ENCODE measurements at places on chromosomes 1 and 21. TPM values are rescaled to one million over a fixed set of nuclear protein-coding genes. Genes with fewer than 3 reads are reported as not detected.

The SYTL1 gene
- total RNA-seq: 119 TPM

The C1QA gene
- not detected for total RNA-seq

The ZNF678 gene
- total RNA-seq: 19.6 TPM

The TNNI3K gene
- 0.90 TPM for total RNA-seq

The SFN gene
- total RNA-seq: 0.47 TPM

The CLCA1 gene
- not detected for total RNA-seq

The CHAF1B gene
- total RNA-seq: 2.3 TPM

The OR10Z1 gene
- total RNA-seq: not detected

The DNALI1 gene
- total RNA-seq: not detected

The SPEN gene
- 26.8 TPM for total RNA-seq

The TMEM51 gene
- not detected for total RNA-seq

The C1orf226 gene
- not detected for total RNA-seq

The DNASE2B gene
- total RNA-seq: not detected

The STUM gene
- 0.04 TPM for total RNA-seq

The MAP10 gene
- total RNA-seq: 8.2 TPM

The E2F2 gene
- 8.0 TPM for total RNA-seq

The CLDN14 gene
- not detected for total RNA-seq

The SPRR1B gene
- not detected for total RNA-seq

The TRIM46 gene
- total RNA-seq: 5.1 TPM

The FAM131C gene
- not detected for total RNA-seq

The OR6N2 gene
- not detected for total RNA-seq

The GREM2 gene
- not detected for total RNA-seq

The MRPL37 gene
- total RNA-seq: 80.1 TPM

The EDARADD gene
- total RNA-seq: not detected

The SGIP1 gene
- total RNA-seq: not detected

The TACSTD2 gene
- not detected for total RNA-seq

The CYP4B1 gene
- total RNA-seq: not detected

The SCAF4 gene
- 52.8 TPM for total RNA-seq

The UTS2 gene
- not detected for total RNA-seq

The ZYG11A gene
- total RNA-seq: not detected
